ENCODE measurements at places on chromosomes 13 and 19.

DNA sequence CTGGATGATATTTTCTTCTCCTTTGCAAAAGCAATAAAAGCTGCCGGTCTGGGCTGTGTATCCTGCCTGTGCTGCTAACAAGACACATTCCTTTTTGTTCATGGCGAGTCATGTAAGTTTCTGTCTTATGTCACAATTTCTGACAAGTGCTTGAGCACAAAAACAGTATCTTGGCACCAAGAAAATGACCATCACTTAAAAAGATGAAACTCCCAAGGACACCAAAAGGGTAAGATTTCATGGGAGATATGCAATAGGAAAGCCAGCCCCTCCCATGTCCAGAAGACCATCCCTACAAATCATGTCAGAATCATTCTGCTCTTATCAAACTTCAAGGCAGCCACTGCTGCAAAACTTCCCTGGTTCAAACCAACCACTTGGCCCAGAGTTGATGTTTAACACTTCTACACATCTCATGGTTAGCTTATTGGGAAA, 375.4 kb upstream of the ZNF507 start:
- DNase-seq, result no peak

- DNase-seq, result no peak
Measured at GRCh38 chr19:6802336-6803035, 30.0 kb downstream of the VAV1 start.

DNA sequence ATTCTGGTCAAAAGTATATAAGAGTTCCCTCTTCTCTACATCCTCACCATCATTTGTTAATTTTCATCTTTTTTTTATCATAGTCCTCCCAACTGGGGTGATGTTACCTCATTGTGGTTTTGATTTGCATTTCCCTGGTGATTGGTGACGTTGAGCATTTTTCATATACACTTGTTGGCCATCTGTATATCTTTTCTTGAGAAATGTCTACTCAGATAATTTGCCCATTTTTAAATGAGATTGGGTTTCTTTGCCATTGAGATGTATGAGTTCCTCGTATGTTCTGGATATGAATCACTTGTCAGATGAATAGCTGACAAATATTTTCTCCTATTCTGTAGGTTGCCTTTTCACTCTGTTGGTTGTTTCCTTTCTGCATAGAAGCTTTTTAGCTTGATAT, 2.4 kb downstream of the CD33 start:
- no peak for DNase-seq

DNA sequence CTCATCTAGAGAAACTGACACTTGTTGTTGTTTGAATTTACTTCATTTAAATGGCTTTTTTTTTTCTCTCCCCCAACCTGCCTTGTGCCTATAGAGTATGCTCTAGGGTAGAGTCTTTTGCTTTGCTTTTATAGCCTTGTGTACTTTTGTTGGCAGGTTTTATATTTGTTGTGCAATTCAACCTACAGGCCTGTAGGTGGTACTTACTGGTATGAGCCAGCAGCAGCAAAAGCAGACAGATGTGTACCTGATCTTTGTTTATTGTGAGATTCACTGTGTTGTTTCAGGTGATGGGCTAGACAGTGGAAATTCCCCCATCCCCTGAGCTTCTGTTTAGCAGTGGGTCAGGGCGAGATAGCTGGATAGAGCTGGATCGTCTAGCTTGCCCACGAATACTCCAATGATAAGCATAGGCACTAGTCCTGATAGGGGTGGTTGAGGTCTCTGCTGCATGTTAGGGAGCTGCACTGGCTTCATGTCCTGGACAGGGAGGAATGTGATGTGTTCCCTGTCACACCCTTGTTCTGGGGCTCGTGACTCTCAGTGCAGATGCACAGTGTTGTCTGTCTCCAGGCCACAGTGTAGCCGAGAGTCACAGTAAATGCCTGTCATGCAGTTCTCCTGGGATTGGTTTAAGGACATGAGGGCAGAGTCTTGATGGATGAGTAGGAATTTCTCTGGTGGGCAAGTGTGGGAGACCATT, 21.3 kb downstream of the DNAJC3 start:
- no peak for DNase-seq

GRCh38 chr13:110522721-110523120, 38.8 kb downstream of the RAB20 start:
- no peak for DNase-seq

GRCh38 chr19:14006766-14007562, 844 bp upstream of the RFX1 start:
- DNase-seq, result peak; percentile 77

DNA sequence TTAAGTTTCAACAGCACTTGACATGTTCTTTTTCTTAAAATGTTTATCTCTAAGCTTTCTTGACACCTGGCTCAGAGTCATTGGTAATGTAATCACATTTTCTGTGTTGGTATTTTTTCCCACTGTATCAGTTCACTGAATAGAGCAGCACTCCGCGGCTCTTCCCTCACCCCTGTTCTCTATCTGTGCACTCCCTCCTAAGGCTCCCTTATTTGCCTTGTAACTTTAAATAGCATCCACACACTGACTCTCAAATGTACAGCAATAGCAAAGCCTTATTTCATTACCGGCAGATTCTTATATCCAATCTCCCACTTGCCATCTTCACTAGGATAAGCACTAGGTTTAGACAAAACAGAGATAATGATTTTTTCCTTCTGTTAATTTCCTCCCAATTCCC, 935.5 kb upstream of the SLC10A2 start:
- no peak for DNase-seq

GRCh38 chr13:23620613-23621315, 50.6 kb downstream of the TNFRSF19 start:
- no peak for DNase-seq

DNA sequence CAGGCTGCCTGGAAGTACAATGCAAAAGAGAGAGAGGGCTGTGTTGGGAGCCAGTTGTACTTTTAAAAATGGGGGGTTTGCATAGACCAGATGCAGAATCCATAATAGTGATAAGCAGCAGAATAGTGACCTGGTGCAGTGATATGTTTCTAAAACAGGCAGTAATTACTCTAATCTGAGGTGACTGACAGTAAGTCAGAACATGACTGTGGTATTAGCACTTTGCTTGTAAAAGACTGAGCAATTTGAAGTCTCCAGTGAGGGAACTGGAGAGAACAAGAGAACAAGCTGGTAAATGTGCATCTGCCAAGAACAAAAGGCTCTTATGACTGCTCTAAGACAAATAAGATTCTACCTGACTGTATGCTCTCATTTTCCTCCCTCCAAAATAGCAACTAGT, 383.4 kb downstream of the ITGBL1 start:
- no peak for DNase-seq

GRCh38 chr13:105251293-105251692, 1284.2 kb downstream of the EFNB2 start:
- no peak for DNase-seq

DNA sequence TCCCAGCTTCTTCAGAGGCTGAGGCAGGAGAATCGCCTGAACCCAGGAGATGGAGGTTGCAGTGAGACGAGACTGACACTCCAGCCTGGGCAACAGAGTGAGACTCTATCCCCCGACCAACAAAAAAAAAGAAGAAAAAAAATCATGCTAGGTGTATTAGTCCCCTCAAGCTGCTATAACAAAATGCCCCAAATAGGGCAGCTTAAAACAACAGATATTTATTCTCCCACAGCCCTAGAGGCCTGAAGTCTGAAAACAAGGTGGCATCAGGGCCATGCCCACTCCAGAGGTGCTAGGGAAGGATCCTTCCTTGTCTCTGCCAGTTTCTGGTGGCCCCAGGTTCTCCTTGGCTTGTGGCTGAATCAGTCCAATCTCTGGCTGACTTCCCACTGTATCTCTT, 8.6 kb upstream of the EHD2 start:
- DNase-seq, result no peak

DNA sequence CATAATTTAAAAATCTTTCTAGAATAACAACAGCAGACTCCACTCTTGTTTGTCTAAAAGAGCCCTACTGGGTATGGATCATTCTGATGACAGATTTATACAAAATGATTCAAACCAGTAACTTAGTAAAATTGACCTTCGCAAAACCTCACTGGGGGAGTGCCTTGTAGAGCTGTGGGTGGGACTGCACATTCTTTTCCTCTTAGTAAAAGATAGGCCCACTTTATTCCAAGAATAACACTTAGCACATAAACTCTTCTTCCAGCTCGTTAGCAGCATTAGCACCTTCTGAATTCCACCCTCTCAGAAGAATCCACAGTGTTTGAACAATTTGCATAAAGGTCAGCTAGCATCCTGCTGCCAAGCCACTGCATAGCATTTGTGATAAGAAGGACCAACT, 106.8 kb downstream of the STOML3 start:
- no peak for DNase-seq

DNA sequence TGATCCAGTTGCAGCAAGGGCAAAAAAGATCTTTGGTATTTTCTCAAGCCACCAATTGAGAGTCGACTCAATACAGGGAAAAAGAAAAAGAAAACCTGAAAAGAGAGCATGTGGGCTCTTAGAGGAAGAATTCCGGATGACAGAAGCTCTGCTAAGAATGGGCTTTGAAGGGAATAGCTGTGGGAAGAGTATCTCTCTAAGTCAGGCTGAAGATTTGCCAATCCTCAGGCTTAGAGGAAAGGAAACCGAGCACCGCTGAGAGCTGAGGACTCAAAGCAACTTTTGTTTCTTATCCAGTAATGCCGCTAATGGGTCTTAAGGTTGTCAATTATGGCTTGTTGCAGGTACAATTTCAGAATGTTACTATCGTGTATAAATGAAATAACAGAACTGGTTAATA, 166.4 kb downstream of the EFNB2 start:
- no peak for DNase-seq

DNA sequence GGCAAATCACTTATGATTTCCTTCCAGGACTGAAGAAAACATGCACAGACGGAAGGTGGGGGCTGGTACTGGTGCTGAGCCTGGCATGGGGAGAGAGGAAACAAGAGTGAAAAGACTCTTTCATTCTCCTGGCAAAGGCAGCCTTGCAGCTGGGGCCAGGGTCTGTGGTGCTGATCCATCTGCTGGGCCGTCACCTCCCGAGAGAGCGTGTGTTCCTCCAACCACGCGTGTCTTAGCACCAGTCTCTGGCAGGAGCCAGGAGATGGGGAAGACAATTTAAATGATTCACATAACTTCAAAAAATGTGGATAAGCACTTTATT, 23.9 kb upstream of the SPART start:
- DNase-seq, result no peak
